MM.1S (cell line): ENCODE measurements at places on chromosomes 7 and 10.

DNA sequence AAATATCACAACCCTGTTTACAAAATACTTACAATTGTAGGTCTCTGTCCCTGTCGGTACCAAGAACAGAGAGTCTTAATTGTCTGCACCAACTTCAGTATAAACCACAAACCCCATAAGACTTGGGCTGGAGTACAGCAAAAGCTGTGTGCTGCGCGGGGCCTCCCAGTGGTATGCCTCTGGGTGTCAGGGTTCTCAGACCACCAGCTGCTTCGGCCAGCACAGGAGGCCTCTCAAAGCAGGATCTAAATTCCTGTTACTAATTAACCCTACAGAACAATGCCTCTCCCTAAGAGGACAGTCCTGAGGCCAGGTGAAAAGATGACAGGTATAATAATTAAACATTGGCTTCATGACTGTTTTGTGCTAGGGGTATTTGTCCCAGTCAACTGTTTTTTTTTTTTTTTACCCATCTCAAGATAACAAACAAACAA is 957 bp upstream of the SVIL start:
- DNase-seq = no peak

DNA sequence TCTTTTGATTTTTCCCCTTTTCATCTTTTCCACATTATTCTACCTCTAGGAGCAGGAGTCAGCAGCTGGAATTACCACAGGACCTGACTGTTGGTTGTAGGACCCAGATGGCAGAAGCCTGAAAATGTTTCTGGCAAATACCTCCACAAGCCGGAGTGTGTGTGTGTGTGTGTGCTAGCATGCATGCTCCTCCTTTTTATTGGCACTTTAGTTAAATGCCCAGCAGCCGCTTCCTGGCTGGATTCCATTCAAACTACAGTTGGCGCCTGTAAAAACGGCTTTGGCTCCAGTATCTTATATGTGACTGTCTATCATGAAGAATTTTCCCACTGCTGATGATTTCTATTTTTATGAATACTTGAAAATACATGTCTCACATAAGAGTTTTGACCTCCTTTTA is 319.7 kb upstream of the SP4 start:
- no peak for DNase-seq

GRCh38 chr7:39392151-39392550 is 174.1 kb upstream of the YAE1 start:
- no peak for DNase-seq

DNA sequence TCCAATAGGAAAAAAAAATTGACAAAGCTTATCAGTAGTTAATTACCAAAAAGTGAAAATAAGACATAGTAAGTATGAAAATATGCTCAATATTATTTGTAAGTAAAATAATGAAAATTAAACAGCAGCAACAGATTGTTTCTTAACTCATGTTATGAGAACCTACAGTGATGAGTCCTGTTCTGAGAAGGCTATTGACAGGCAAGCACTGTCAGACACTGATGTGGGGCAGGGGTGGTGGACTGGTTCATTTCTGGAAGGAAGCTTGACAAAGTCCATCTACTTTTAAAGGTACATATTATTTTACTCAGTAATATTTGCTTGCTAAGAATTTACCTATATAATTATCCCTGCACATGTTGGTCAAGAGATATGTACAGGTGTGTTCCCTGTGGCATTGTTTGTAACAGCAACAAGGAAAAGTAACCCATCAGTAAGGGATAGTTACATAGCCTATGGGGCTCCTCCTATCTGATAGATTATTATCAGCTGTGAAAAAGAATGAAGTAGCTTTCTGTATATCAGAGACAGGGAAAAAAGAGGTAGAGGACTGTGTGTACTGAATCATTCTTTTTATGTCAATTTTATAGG is 161.6 kb downstream of the RTKN2 start:
- no peak for DNase-seq

GRCh38 chr7:105297985-105298384 is 90.7 kb downstream of the SRPK2 start:
- no peak for DNase-seq

- no peak for DNase-seq
Measured at GRCh38 chr10:110629680-110630191, 14.4 kb upstream of the RBM20 start.

DNA sequence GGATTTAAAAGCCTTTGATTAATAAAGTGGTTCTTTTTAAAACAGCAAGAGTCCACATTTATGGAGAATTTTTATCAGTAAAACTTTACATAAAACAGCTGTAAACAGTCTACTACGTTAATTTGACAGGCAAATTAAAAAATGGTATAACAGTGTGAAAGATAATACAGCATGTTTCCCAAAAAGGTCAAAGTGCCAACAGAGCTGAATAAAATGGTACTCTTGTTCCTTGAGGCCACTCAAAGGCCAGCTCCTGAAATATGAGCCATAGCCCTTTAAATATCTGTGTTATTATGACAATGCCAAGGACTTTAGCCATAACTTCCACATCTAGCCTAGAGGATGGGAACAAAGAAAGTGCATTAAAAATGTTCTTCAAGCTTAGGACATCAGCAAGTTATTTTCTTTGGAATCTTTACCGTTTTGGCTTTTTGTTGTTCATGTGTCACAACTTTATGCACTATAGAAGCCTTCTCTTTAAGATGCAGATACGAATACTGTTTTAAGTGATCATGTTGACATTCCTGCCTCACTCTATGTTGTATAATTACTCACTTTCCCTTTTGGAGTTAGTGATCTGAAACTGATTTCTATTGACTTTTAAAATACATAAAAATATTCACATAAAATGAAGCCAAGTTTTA is 165.6 kb downstream of the RNLS start:
- DNase-seq = no peak

GRCh38 chr10:131175891-131176290 is 135.6 kb downstream of the TCERG1L start:
- no peak for DNase-seq

- no peak for DNase-seq
Measured at GRCh38 chr10:70762441-70763175, 22.6 kb downstream of the TBATA start.

DNA sequence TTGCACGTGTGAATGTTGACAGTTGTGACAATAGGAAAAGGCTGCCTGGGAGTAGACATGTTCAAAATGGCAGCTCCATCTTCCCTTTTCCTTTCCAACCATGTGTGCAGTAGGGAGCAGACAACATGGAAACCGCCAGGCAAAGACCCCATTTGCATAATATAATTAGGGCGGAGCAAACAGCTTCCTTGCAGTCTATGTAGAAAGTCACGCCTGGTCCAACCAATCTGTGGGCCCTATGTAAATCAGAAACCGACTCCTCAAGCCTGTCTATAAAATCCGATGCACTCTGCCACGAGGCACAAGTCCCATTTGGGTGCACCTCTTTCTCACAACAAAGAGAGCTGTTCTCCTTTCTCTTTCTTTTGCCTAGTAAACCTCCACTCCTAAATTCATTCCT is 19.6 kb downstream of the NEBL start:
- no peak for DNase-seq

DNA sequence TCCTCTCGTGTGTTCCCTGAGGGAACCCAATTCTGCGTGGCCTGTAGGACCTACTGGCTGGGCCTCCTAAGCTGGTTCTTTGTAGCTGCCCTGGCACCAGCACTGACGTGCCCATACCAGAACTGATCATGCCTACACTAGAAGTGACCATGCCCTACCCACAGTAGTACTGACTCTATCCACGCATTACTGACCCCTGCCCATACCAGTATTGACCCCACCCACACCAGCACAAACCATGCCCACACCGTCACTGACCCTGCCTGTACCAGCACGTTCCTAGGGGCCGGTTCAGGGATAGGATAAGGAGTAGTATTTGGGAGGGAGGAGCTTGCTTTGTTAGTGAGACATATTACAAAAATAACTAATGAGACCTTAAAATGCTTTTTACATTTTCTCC is 88.0 kb downstream of the DOCK1 start:
- no peak for DNase-seq

GRCh38 chr7:123003539-123004126 is 8.1 kb upstream of the TAS2R16 start:
- no peak for DNase-seq

GRCh38 chr10:93951905-93952304 is 41.8 kb upstream of the PLCE1 start:
- no peak for DNase-seq

DNA sequence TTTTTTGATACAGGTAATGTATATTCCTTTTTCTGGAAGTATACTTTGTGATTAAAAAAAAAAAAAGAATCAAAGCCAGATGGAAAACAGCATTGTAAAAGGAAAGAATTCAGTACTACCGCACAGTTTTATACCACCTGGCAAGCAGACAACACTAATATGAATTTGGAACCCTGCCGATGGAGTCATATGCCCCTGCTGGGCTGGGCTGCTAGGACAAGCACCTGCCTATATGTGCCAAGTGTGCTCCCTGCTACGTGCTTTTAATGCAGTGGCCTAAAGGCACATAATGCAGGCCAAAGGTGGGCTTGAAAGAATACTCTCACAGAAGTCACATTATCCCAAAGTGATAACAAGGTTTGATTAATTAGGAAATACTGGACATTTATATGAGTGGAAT is 29.8 kb upstream of the WAC start:
- DNase-seq = no peak

DNA sequence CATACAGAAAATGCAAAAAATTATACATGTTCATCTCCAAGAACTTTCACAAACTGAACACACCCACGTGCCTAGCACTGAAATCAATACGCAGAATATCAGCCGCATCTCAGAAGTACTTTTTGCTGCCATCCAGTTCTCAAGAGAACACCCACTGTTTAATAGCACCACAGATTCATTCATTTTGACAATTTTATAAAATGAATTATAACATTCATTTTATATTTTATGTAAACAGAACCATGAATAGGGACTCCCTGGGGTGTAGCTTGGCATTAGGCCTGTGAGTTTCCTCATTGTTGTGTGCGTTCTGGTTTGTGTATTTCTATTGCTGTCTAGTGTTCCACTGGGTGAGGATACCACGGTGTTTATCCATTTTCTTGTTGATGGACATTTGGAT is 77.3 kb upstream of the PIP4K2A start:
- DNase-seq = no peak

DNA sequence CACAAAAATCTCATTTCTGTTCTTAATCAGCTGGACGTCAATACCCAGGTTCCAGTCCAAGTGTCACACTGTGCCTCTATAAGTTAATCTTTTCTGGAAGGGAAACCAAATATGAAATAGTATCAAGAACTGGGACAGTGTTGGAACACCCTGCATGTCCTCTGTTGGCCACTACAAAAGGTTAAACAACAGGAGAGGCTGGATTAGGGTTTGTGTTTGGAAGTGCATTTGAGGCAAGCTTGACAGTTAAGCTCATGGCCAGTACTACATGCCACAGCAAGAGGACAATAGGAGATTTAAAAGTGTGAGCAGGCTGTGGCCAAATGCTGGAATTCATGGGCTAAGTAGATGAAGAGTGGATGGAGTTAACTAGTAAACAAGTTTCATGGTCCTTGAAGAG is 751.5 kb downstream of the AUTS2 start:
- no peak for DNase-seq

- no peak for DNase-seq
Measured at GRCh38 chr7:141340991-141341390, 210.2 kb upstream of the AGK start.

- no peak for DNase-seq
Measured at GRCh38 chr10:23258516-23258915, 66.4 kb downstream of the PTF1A start.

DNA sequence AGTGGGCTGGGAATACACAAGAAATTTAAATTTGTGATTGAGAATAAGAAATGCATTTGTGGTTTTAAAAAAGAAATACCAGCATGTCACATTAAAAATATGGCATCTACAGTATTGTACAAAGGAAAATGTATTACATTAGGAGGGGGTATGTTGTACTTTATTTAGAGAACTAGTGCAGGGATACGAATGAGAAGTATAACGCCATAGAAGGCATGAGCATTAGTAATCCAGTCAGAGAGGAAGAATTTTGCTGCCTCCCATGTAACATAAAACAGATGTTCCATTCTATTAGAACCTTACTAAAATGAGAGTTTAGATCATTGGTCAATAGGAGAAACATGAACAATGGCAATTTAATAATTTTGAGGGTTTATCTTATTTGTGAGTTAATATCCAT is 182.2 kb downstream of the ADK start:
- DNase-seq = no peak

DNA sequence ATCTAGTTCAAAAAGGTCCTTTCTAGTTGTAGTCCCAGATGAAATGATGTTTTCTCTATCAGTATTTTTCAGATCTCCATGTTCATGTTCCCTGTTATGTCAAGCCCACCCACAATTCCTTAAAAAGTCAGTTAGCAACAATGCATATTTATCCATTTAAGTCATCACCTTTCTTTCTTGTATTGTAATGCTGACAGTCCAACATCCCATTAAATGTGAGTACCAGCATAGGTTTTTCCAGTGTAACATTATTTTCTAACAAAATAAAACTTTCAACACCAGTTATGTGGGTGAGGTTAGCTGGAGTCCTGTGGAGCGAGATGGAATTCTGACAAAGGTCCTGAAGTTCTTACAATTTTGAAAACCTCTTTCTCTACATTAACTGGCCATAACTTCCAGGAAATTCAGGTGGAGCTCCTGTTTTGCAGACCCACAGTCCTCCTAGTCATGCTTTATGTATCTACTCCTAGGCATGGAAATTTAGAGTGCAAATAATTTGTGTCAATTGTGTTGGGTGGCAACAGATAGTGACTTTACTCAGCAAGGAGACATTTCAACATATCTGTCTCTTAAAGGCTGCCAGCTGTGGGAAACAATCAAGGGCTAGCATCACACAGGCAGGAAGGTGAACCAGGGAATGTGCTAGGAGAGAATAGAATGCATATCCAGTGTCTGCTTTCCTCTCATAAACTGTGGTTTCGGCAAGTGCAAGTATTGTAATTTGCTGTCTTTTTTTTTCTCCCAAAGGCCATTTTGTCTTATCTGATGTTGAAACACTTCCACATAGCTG is 162.6 kb downstream of the MTERF1 start:
- no peak for DNase-seq
